ENCODE measurements at places on chromosomes 2 and 18.

DNA sequence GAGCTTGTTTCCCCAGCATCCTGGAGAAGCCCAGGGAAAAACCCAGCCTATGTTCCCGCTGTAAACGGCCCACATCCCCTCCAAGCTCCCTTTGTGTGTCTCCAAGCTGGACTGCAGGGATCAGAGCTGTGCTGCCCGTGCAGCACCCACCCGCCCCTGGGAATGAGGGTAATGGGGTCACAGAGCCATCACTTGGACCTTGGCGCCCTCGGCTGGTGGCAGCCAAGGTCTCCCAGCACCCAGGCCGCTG is 670 bp upstream of the INPP5D start:
- no peak for DNase-seq
- H3K27ac ChIP-seq: peak overlapping the region; percentile 85
- H3K27me3 ChIP-seq: no peaks in the 10 kb centered on the region
- H3K4me1 ChIP-seq: peaks cover 36% of the 10 kb centered on the region
- H3K4me3 ChIP-seq: peak overlapping the region; percentile 63
- no peaks in the 10 kb centered on the region for H3K36me3 ChIP-seq

- H3K27me3 ChIP-seq: no peaks in the 10 kb centered on the region
- no peak overlapping the region for H3K4me3 ChIP-seq
Observed at GRCh38 chr2:224098481-224099230, 59.6 kb upstream of the SERPINE2 start.

DNA sequence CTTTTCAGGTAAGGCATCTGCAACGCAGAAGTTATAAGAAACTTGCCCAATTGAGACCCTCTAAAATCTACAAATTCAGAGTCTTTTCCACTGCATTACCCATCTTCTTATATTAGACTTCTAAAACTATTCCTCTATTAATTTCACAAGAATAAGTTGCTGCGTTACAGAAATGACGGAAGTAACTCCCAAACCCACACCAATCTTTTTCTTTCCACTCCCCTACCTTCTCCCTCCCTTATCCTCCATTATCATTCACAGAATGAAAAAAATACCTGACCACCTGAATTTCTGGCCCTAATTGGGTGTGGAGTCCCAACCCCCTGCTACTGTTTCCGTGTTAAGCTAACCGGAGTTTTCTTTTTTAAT is 689 bp downstream of the RPRD1A start:
- peak overlapping the region; percentile 87 for H3K27ac ChIP-seq
- no peak for DNase-seq
- H3K4me3 ChIP-seq: peak overlapping the region; percentile 95

GRCh38 chr2:189309331-189309730 is 129.8 kb upstream of the COL5A2 start:
- H3K4me3 ChIP-seq: no peak overlapping the region
- no peak overlapping the region for H3K27ac ChIP-seq
- DNase-seq: no peak
- no peaks in the 10 kb centered on the region for H3K36me3 ChIP-seq
- peaks cover 6% of the 10 kb centered on the region for H3K4me1 ChIP-seq

DNA sequence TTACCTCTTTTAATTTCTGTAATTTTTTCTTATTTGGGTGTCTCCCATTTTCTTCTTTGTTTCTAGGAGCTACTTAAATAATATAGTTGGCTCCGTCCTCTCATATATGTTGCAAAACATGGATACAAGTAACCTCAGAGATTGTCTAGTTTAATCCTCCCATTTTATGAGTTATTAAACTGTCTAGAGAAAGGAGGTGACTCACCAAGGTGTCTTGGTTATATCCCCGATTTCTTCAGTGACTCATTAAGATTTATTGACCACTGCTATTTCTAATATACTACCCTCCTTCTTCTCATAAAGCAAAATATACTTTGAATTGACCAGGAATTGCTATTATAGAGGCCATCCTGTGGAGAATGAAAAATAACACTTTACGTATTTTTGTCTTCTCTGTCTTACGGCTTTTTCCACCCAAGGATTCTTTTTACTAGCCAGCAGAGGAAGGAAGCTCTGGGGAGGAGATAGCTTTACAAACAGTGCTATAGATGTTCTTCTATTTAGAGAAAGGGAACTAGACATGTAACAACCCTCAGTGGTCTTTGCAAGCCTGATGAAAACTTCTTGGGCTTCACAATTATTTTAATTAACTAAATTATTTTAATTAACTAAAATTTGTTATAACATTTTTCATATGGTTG is 300.4 kb upstream of the TNP1 start:
- no peaks in the 10 kb centered on the region for H3K36me3 ChIP-seq
- no peak for DNase-seq
- H3K27ac ChIP-seq: no peak overlapping the region

GRCh38 chr2:62293490-62294271 is 97.8 kb downstream of the B3GNT2 start:
- H3K27me3 ChIP-seq: no peaks in the 10 kb centered on the region
- no peak for DNase-seq
- H3K4me1 ChIP-seq: no peaks in the 10 kb centered on the region
- H3K4me3 ChIP-seq: no peak overlapping the region
- H3K36me3 ChIP-seq: no peaks in the 10 kb centered on the region

DNA sequence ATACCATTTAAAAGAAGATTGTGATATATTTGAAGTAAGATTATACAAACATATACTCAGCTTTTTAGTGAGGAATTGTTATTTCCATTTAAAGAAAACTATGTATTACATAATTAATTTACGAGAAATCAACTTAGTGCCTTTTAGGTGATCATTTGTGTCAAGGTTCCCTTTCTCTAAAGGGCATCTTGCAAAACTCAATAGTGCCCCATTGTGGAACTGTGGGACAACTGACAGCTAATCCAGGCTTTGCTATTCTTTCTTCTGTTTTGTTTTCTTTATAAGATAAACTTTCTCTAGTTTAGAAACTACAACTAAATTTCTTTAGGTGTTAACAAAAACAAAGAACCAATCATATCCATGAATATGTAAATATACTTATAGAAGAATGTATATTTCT is 24.3 kb upstream of the VIT start:
- H3K4me1 ChIP-seq: no peaks in the 10 kb centered on the region
- H3K27ac ChIP-seq: no peak overlapping the region
- H3K4me3 ChIP-seq: no peak overlapping the region
- no peaks in the 10 kb centered on the region for H3K27me3 ChIP-seq

DNA sequence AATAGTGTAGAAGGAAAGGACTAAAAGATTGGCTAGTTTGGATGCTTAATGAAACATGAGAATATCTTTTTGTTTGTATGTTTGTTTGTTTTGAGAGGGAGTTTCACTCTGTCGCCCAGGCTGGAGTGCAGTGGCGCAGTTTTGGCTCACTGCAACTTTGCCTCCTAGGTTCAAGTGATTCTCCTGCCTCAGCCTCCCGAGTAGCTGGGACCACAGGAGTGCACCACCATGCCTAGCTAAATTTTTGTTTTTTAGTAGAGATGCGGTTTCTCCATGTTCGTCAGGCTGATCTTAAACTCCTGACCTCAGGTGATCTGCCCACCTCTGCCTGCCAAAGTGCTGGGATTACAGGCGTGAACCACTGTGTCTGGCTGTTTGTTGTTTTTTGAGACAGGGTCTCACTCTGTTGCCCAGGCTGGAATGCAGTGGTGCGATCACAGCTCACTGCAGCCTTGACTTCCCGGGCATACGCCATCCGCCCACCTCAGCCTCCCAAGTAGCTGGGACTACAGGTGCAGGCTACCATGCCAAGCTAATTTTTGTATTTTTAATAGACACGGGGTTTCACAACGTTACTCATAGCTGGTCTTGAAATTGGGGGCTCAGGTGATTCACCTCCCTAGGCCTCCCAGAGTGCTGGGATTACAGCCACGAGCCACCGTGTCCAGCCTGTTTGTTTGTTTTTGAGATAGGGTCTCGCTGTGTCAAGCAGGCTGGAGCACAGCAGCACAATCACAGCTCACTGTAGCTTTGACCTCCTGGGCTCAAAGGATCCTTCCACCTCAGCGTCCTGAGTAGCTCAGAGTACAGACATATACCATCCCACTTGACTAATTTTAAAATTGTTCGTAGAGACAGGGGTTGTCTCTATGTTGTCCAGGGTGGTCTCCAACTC is 209.2 kb downstream of the MYCN start:
- H3K27ac ChIP-seq: no peak overlapping the region
- no peak for DNase-seq
- H3K27me3 ChIP-seq: no peaks in the 10 kb centered on the region
- no peaks in the 10 kb centered on the region for H3K4me1 ChIP-seq

GRCh38 chr18:26190506-26190905 is 35.7 kb upstream of the TAF4B start:
- peak overlapping the region; percentile 37 for H3K27ac ChIP-seq
- no peak for DNase-seq
- peaks cover 5% of the 10 kb centered on the region for H3K4me1 ChIP-seq
- H3K27me3 ChIP-seq: no peaks in the 10 kb centered on the region

DNA sequence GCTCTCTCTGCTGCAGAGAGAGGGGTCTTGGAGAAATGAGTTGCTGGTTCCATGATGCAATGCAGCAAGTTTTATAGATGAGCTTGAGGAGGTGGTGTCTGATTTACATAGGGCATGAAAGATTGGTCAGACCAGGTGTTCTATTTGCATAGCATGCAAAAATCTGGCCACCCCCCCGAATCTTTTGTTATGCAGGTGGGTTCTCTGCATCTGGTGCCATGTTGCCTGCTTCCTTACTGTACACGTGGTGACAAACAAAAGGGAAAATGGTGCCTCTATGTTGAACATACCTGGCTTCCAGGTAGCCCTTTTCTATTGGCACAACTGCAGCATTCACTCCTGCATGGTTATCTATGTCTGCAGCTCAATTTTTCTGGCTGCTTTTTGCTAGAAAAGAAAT is 169.4 kb downstream of the GALNT1 start:
- H3K4me1 ChIP-seq: no peaks in the 10 kb centered on the region
- H3K27me3 ChIP-seq: no peaks in the 10 kb centered on the region
- H3K4me3 ChIP-seq: no peak overlapping the region

DNA sequence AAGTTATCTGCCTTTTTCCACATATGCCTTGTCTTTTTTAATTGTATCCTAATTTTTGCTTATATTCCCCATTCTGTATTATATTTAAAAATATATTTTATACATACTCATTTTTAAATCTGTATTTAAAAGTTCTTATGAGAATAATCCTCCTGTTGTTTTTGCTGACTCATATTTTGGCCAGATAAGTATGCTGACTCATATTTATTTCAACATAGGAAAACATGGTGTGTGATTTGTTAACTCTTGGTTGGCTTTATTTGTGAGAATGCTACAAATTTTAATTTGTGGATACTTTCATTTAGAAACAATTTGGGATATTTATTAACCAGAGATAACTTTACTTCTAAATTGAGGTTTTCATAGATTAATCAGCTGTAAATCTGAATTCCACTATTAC is 587.7 kb downstream of the CPS1 start:
- no peaks in the 10 kb centered on the region for H3K36me3 ChIP-seq
- no peak for DNase-seq
- no peak overlapping the region for H3K27ac ChIP-seq
- no peak overlapping the region for H3K4me3 ChIP-seq

DNA sequence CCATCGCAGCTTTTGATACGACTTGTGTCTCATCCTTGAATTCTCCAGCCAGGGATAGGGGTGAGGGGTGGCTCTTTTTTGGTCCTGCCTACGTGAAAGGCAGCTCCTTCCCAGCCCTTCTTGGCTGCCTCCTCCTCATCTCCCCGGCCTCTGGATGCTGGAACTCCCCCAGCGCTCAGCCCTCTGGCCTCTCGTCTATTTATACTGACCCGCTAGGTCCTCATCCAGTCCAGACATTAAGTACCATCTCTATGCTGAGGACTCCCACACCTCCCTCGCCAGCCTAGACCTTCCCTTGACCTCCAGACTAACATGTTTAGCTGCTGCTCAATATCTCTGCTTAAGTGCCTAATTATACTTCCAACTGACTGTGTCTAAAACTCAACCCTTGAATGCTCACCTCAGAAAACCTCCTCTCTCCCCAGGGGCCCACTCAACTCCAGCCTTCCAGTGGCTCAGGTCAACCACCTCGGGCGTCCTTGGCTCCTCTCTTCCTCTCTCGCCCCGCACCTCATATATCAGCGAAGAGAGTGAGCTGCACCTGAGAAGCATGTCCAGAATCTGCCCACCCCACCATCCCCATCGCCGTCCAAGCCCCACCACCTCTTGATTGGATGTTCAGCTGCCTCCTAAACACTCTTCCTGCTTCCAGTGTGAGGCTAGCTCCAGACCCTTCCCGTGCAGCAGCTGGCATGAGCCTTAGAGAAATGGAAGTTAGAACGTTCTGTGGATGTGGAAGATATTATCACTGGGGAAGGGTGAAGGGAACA is 34.8 kb downstream of the TOGARAM2 start:
- peak overlapping the region; percentile 83 for H3K27ac ChIP-seq
- peaks cover 63% of the 10 kb centered on the region for H3K4me1 ChIP-seq
- no peaks in the 10 kb centered on the region for H3K27me3 ChIP-seq
- H3K36me3 ChIP-seq: no peaks in the 10 kb centered on the region
- DNase-seq: no peak

- H3K36me3 ChIP-seq: no peaks in the 10 kb centered on the region
- no peak for DNase-seq
- H3K4me3 ChIP-seq: no peak overlapping the region
- no peaks in the 10 kb centered on the region for H3K4me1 ChIP-seq
- H3K27me3 ChIP-seq: peaks cover 6% of the 10 kb centered on the region
Observed at GRCh38 chr2:119438128-119438656, 6.5 kb downstream of the TMEM37 start.

DNA sequence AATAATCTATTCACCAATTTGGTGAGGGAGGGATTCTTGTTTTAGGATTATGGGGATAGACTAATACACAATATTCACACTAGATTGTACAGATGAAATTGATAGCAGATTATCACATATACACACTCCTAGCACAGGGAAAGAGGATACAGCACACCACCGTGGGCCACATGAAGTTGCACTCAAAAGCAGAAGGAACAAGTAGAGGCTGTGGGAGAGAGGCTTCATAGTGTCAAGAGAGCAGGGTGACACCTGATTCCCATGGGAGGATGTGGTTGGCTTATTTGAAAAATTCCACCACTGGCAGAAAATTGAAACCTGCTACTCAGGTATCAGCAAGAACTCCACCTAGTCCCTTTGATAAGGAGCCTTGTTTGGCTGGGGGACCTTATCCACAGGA is 395.6 kb downstream of the SPAG16 start:
- H3K27me3 ChIP-seq: no peaks in the 10 kb centered on the region
- no peaks in the 10 kb centered on the region for H3K36me3 ChIP-seq
- no peak overlapping the region for H3K27ac ChIP-seq
- no peak overlapping the region for H3K4me3 ChIP-seq
- no peaks in the 10 kb centered on the region for H3K4me1 ChIP-seq

- no peaks in the 10 kb centered on the region for H3K27me3 ChIP-seq
- H3K4me3 ChIP-seq: no peak overlapping the region
- no peaks in the 10 kb centered on the region for H3K36me3 ChIP-seq
Observed at GRCh38 chr2:13106302-13106701, 389.6 kb downstream of the TRIB2 start.

Measured in effector memory CD4-positive, alpha-beta T cell (primary cell).